Stimulated activated naive CD4-positive, alpha-beta T cell treated with Interleukin-2 at 50 U/mL for 16 hours (primary cell): ENCODE measurements at places on chromosomes 2 and 18.

DNA sequence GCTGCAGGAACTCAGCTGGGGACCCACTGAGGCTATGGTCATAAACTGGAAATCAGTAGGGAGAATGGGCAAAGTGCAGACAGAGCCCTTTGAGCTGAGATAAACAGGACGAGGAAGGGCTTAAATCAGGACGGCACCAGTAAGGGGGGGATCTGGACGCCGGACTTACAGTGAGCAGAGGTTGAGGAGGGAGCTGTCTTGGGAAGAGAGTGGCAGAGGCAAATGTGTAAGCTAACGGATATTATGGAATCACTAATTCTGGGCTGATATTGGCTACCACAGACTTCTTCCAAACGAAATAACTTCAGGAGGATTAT lies 539 bp downstream of the CYP27A1 start:
- DNase-seq = no peak

- no peak for DNase-seq
These were observed 794.5 kb downstream of the DSC3 start for GRCh38 chr18:30248056-30248455.

- peak; percentile 57 for DNase-seq
These were observed at the start of gene ADCY3 for GRCh38 chr2:24920098-24920808. Gene ADCY3 (minus strand): TSS chr2:24920237. CDS start chr2:24918987, 1,250 bp downstream.

GRCh38 chr2:157785200-157785599 lies 90.9 kb downstream of the ACVR1 start:
- no peak for DNase-seq

GRCh38 chr2:188089901-188090300 lies 201.8 kb upstream of the GULP1 start:
- DNase-seq = no peak

- DNase-seq = no peak
These were observed 3.4 kb downstream of the ARHGAP28 start for GRCh38 chr18:6732952-6733351.

GRCh38 chr2:17821535-17822444 lies 5.5 kb downstream of the MSGN1 start:
- DNase-seq = no peak

DNA sequence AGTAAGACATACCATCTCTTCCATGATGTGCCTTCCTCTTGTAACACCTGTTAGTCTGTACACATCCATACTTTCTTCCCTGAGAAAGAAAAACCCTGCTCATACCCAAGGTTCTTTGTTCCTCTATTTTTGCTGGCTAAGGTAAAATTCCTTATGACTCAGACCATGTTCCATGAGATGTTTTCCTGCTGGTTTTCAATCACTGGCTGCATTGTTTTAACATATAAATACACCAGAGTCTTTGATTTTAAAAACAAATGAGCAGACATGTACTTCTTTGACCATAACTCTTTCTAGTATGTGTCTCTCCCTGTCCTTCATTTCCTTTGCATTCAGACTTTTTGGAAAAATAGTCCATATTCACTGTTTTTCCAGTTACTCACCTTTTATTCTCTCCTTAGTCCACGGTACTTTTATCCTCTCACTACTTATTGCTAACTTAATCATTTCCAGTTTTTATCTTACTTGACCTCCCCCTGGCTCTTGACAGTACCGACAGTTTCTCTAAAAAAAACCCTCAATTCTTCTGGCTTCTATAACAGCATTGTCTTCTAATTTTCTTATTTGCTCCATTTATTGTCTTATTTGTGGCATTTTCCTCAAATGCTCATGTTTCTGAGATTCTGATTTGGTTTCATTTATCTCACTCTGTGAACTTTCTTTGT lies 4.3 kb downstream of the VAPA start:
- no peak for DNase-seq

- no peak for DNase-seq
These were observed 17.1 kb upstream of the OSBPL6 start for GRCh38 chr2:178177066-178177679.

GRCh38 chr18:56083097-56083521 lies 495.1 kb upstream of the TCF4 start:
- no peak for DNase-seq

- peak; percentile 49 for DNase-seq
These were observed 682 bp downstream of the DUSP2 start for GRCh38 chr2:96144481-96145035.

- DNase-seq = no peak
These were observed 678 bp upstream of the UBE2E3 start for GRCh38 chr2:180979749-180980105.

DNA sequence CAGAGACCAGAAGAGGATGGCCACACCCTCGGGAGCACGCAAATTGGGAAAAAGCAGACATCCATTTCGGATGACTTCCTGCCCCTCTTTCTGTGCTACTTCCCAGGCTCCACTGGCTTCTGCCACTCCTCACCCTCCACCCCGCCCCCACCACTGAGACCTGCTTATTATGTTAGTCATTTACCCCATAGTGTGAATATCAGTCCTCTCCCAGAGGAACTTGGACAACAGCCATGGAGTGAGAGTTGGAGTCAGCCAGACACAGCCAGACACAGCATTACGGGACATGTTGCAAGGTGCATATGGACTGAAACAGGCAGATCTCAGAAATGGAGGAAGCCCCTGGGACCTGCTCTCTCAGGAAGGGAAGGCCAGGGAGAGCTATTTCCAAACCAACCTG lies 51.8 kb downstream of the CTIF start:
- DNase-seq = no peak

GRCh38 chr18:22169889-22170420 lies 566 bp downstream of the GATA6 start:
- DNase-seq = no peak
